ENCODE measurements at places on chromosomes 12 and 14.

GRCh38 chr12:46404225-46404631 lies 31.7 kb upstream of the SLC38A2 start:
- DNase-seq, result peak; percentile 39

GRCh38 chr14:70822530-70823185 lies 13.3 kb upstream of the MAP3K9 start:
- DNase-seq, result no peak

GRCh38 chr14:104550861-104551728 lies 28.5 kb upstream of the C14orf180 start:
- DNase-seq, result no peak

- DNase-seq, result no peak
These were observed 9.3 kb downstream of the ITGA7 start for GRCh38 chr12:55698241-55698955.

- no peak for DNase-seq
These were observed 48.8 kb upstream of the HIF1A start for GRCh38 chr14:61646366-61647116.

GRCh38 chr12:123983822-123984485 lies 10.9 kb downstream of the ZNF664 start:
- DNase-seq, result peak; percentile 37

- peak; percentile 54 for DNase-seq
These were observed 41.4 kb downstream of the COX16 start for GRCh38 chr14:70317969-70318634.

GRCh38 chr12:88433997-88434703 lies 146.1 kb downstream of the KITLG start:
- DNase-seq, result peak; percentile 35

- peak; percentile 4 for DNase-seq
These were observed 408.9 kb upstream of the FBXO33 start for GRCh38 chr14:39841088-39841487.

GRCh38 chr12:62426089-62426488 lies 40.5 kb upstream of the MON2 start:
- DNase-seq, result no peak

- DNase-seq, result no peak
These were observed 89.5 kb downstream of the RIMBP2 start for GRCh38 chr12:130626601-130627000.

DNA sequence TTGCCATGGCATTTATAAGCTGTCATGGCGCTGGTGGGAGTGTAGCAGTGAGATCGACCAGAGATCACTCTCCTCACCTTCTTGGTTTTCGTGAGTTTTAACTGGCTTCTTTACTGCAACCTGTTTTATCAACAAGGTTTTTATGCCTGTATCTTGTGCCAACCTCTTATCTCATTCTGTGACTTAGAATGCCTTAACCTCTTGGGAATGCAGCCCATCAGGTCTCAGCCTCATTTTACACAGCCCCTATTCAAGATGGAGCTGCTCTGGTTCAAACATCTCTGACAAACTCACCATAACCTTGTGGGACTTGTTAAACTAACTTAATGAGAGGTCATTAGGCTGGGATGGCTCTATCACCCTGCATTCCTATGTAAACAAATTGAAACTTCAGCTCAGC lies 151.3 kb downstream of the CAND1 start:
- no peak for DNase-seq

DNA sequence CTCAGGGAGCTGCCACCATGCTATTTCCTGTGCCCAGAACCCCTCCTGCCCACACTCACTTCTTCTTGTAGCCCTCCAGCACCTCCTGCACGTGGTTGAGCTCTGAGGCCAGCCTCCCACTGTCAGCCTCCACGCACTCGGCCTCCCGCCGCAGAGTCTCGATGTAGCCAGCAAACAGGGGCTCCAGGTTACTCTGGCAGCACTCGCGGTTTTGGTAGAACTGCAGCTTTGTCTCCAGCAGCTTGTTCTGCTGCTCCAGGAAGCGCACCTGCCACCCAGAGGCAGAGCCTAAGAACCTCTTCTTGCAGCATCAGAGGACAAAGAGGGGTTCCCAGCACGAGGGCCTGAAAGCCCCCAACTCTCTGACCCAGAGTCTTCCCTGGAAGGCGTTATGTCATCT lies 2.1 kb downstream of the KRT83 start:
- DNase-seq, result no peak

Measured in HT1080 (cell line).